ENCODE measurements at places on chromosomes 2 and 18. TPM values are rescaled to one million over a fixed set of nuclear protein-coding genes. Genes with fewer than 3 reads are reported as not detected.
A peak's percentile ranks its signal among the peaks of the same experiment; 100 is the strongest.

Gene CFC1
- 0.52 TPM for total RNA-seq

GRCh38 chr2:73841912-73842738 is 13.4 kb downstream of the STAMBP start:
- no peak for DNase-seq

- DNase-seq, result no peak
Measured at GRCh38 chr18:49591271-49591670, 29.4 kb downstream of the LIPG start.

GRCh38 chr18:8717011-8717770 is 11.8 kb downstream of the MTCL1 start:
- peak; percentile 83 for DNase-seq

Gene LGALSL
- 12.1 TPM for total RNA-seq

DNA sequence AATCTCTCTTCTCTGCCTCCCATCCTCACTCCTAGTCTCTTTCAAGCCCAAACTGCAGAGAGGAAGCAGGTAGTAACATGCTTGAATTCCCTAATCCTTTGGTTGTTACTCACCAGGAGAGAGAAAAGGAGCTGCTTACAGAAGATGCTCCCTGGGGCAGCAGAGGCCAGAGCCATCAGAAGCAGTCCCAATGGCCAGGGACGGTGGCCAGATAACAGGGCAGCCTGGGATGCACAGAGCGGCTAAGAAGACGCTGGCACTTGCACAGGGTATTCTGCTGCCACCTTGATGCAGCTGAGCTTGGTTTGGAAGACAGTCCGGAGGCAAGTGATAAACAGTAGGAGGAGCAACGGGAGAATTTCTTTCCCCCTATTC is 250 bp downstream of the DSC1 start:
- peak; percentile 12 for DNase-seq

DNA sequence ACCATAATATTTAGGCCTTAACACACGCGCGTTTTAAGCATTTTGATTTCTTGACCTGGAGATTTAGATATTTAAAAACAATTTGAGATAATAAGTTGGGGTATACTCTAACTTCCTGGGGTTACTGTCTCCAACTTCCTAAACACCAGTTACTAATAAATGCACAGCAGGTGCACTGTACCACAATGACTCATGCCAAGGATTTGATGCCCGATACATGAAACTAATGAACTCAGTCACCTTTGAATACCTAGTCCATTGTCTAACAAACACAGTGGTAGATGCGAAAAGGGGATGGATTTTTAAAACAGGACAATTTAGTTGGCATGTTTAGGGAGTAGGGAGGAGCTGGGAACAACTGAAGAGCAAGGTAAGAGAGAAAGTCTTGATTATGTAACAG is 21.2 kb downstream of the CABYR start:
- DNase-seq, result no peak

Gene PRR30
- total RNA-seq, result not detected

- DNase-seq, result no peak
Measured at GRCh38 chr2:71120195-71120594, 9.8 kb downstream of the MCEE start.

Gene EFEMP1
- total RNA-seq, result 9.4 TPM

Gene MAP4K4
- 45.6 TPM for total RNA-seq

GRCh38 chr2:170554278-170554955 is 160.7 kb upstream of the SP5 start:
- no peak for DNase-seq

Measured in H7 (cell line).